ENCODE measurements at places on chromosomes 4 and X.

GRCh38 chr4:97879942-97880341 is 263.3 kb downstream of the STPG2 start:
- DNase-seq: no peak

- peak; percentile 2 for DNase-seq
Observed at GRCh38 chrX:149267878-149268813, 237.0 kb downstream of the IDS start.

- no peak for DNase-seq
Observed at GRCh38 chr4:137471895-137472294, 60.4 kb downstream of the PCDH18 start.

DNA sequence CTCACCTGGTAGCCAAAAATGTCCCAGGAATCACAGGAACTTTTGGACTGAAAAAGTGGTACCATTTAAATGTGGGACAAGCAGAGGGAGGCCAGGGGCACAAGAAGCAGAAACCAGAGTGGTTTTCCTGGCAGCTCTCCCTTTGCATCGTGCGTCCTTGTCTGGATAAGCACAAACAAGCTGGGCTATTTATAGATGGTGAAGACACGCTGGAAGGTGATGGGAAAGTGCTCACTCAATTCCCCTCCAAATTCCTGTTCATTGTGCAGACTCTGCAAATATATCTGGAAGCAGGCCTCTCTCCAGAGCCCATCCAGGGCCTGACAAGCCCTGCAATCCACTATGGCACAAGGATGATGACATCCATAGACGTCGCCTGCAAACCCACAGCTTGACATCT is 63.6 kb upstream of the MAP3K15 start:
- DNase-seq: no peak

DNA sequence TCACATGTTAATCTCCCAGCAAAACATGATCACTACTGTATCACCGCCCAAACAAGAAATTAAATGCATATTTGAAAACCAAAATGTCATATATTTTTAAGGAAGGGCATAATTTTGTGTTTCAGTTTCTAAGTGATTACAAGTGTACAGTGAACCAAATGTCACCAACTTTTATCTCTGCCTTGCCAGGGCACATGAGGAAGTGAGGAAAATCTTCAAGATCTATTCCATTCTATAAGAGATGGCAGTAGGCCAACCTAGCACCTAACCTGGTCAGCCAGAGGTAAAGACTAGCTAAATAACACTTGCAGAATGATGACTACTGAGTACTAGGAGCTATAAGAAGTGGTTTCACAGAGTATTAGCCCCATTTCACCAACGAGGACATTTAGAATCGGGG is 107.2 kb downstream of the ATP11C start:
- DNase-seq: no peak

DNA sequence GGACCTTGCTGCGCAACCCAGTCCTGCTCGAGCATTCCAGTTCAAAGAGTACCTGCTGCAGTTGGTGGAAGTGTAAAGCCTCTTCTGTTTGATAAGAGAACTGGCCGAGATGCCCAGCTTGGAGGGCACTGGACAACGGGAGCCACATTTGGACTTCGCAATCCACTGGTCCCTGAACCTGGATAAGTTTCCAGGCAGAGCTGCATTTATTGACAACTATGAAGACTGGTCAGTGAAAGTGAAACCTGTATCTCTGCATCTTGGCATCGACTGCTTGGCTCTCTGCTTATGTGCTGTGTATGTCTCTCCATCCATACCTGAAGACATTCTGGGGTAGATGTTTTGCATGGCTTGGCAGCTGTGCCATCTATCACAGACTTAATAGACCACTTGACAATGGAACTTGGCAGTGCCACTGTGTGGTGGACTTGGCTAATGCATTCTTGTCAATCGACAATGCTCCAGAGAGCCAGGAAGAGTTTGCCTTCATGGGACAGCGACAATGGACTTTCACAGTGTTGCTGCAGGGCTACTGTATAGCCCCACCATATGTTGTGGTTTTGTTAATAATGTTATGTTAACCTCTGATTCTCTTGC is 43.5 kb upstream of the ZBTB33 start:
- DNase-seq: no peak

DNA sequence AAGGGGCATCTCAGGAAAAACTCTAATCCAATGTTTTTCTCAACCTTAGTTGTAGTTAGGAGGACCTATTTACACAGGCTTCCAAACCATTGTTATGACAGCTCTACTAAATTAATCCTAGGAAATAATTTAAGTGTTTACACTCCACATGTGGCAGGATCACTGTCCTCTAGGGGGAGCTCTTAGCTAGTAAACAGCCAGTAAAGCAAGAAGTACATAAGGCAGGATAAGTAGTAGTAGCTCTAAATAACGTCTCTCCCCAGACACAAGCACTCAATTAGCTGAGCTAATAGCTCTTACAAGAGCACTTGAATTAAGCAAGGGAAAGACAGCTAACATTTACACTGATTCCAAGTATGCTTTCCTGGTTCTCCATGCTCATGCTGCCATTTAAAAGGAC is 37.3 kb downstream of the NUDT11 start:
- DNase-seq: no peak
